ENCODE measurements at places on chromosomes 7 and 10.
A peak's percentile ranks its signal among the peaks of the same experiment; 100 is the strongest.

DNA sequence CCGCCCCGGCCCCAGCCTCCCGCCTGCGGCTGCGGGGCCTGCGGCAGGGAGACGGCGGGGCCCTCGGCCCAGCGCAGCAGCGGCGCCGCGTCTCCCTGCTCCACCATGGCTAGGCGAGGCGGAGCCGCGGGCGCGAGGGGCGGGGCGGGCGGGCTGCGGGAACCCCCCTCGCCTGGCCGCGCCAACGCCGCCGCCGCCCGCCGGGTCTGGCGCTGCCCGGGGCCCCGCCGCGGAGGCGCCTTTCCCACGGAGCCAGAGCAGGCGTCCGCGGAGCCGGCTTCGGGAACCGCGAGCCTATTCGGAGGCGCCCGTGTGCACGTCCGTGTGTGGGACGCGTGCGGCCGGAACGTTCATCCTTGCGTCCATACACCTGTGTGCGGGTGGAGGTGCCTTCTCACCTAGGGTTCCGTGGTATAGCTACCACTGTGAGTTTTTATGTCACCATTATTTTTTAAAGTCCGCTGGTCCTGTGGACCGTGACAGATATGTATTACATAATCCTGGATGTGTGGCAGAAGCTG is at the start of gene DENND11:
TSS of gene DENND11 (minus strand) at position 120 of the 521 bp plus-strand sequence. CDS start at position 107, 13 bp downstream.
- peak within 1 kb of the TSS; percentile 79 for H3K4me3 ChIP-seq
- peaks cover 30% of the 10 kb centered on the region for H3K27me3 ChIP-seq
- peaks cover 30% of the 10 kb centered on the region for H3K4me1 ChIP-seq
- peak; percentile 52 for DNase-seq

DNA sequence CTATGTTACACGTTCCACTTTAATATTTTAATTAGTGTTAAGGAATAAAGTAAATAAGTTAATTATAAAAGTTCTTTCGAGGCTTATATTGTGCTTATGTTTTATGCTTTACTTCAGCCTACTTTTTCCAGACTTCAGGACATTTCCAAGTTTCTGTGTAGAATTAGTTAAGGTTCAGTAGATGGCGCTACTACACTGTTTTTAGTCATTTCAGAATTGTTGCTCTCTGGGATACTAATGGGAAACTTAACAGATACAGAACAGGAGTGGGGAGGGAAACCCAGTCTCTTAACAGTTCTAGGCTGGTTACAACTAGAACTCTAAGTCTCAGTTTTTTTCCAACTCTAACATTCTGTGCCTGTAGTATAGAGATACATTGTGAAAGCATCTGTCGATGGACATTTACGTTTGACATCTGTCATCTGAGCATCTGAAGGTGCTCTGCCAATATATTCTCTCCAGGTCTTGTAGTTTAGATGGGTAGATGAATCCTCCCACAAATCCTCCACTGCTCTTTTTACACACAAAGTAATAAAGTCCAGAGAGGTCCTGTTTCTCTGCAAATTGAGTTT is 56.8 kb upstream of the FAM171A1 start:
- H3K4me3 ChIP-seq, result no peak overlapping the region
- no peak for DNase-seq
- no peaks in the 10 kb centered on the region for H3K36me3 ChIP-seq
- H3K27me3 ChIP-seq, result no peaks in the 10 kb centered on the region
- H3K27ac ChIP-seq, result no peak overlapping the region

DNA sequence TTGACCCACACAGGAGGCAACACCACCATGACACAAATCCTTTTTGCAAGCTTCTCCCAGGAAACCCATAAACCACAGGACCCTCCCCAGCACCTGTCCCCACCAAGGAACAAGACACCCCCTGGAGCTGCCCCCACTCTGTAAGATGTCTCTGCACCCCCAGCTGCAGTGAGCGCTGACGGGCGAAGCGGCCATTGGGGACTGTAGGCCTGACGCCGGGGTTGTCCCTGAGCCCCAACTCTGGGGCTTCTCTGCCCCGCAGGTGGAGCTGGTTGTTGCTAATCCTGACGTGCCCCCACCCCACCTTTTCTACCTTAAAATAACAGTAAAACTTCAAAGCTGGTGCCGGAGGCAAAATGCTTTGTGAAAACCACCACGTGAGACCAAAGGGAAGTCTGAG is 94.7 kb upstream of the PPP2R2D start:
- peak; percentile 11 for DNase-seq
- H3K4me3 ChIP-seq, result no peak overlapping the region
- H3K27ac ChIP-seq, result no peak overlapping the region
- no peaks in the 10 kb centered on the region for H3K36me3 ChIP-seq
- H3K27me3 ChIP-seq, result no peaks in the 10 kb centered on the region
- no peaks in the 10 kb centered on the region for H3K4me1 ChIP-seq

GRCh38 chr7:4888161-4888560 is 4.6 kb upstream of the RADIL start:
- H3K4me1 ChIP-seq, result no peaks in the 10 kb centered on the region
- H3K36me3 ChIP-seq, result no peaks in the 10 kb centered on the region
- no peak overlapping the region for H3K4me3 ChIP-seq
- peaks cover 10% of the 10 kb centered on the region for H3K27me3 ChIP-seq
- DNase-seq, result no peak

GRCh38 chr10:58044072-58044471 is 223.6 kb downstream of the IPMK start:
- no peaks in the 10 kb centered on the region for H3K27me3 ChIP-seq
- no peaks in the 10 kb centered on the region for H3K4me1 ChIP-seq
- no peaks in the 10 kb centered on the region for H3K36me3 ChIP-seq
- no peak overlapping the region for H3K27ac ChIP-seq

DNA sequence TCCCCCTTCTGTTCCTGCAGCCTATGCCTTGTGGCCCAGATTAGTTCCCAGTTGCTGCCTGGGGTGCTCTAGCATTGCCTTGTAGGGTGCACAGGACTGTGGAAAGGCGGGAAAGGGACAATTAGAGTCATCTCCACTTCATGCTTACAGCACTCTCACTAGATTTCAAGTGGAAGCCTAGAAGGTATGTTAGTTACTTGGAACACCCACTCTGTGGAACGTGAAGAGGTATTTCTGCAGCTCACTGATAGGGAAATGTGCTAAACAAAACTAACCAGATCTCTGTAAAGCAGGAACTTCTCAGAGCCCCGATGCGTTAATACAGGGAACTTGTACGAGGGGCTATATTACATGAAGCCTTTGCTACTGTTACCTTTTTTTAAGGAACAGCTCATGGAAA is 19.4 kb downstream of the STMP1 start:
- H3K4me3 ChIP-seq, result no peak overlapping the region
- H3K4me1 ChIP-seq, result peaks cover 15% of the 10 kb centered on the region
- no peak for DNase-seq
- peaks cover 5% of the 10 kb centered on the region for H3K36me3 ChIP-seq

DNA sequence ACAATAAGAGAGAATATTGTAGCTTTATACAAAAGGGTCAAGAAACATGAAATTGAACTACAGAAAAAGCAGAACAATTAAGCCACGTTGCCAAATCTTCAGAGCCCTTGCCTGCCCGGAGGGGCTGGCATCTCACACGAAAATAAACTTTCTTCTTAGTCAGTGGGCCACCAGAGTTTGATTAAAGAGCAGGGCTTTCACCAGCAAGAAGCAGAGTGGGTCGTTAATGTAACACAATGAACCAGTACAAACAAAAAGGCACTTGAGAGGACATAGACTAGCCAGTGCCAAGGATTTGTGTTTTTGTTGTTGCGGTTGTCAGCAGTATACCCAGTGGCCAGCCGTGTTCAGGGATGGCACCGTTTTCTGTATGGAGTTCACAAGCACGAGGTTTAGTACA is 155.4 kb downstream of the NRP1 start:
- H3K27me3 ChIP-seq, result peaks cover 6% of the 10 kb centered on the region
- H3K4me1 ChIP-seq, result peaks cover 4% of the 10 kb centered on the region
- DNase-seq, result no peak
- no peak overlapping the region for H3K27ac ChIP-seq
- H3K4me3 ChIP-seq, result no peak overlapping the region

DNA sequence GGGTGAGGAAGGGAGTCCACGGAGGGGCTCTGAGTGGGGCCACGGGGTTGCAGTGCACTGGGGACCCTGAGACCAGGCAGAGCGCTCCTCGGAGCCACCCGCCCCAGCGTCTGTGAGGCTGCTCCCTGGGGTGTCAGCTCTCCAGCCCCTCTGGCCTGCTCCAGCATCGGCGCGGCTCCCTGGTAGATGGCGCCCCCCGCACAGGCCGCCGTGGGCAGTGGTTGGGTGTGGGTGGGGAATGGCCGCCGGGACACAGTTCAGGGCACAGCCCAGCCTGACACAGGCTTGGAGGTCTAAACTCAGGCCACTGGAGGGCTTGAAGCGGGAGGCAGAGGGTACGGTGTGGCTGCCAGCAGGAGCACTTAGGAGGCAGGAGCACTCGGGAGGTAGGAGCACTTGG is 222.6 kb upstream of the PPP2R2D start:
- H3K4me3 ChIP-seq, result no peak overlapping the region
- H3K36me3 ChIP-seq, result no peaks in the 10 kb centered on the region
- H3K4me1 ChIP-seq, result no peaks in the 10 kb centered on the region
- DNase-seq, result no peak

- no peaks in the 10 kb centered on the region for H3K27me3 ChIP-seq
- no peak overlapping the region for H3K4me3 ChIP-seq
- peaks cover 2% of the 10 kb centered on the region for H3K36me3 ChIP-seq
- DNase-seq, result no peak
- H3K27ac ChIP-seq, result no peak overlapping the region
Observed at GRCh38 chr7:30068117-30068516, 39.9 kb downstream of the PLEKHA8 start.

- no peak overlapping the region for H3K4me3 ChIP-seq
- peaks cover 18% of the 10 kb centered on the region for H3K4me1 ChIP-seq
- no peaks in the 10 kb centered on the region for H3K27me3 ChIP-seq
- H3K36me3 ChIP-seq, result no peaks in the 10 kb centered on the region
Observed at GRCh38 chr7:157622408-157623205, 285.8 kb downstream of the DNAJB6 start.

GRCh38 chr10:4337563-4337962 is 488.4 kb upstream of the AKR1E2 start:
- H3K4me1 ChIP-seq, result no peaks in the 10 kb centered on the region
- H3K36me3 ChIP-seq, result no peaks in the 10 kb centered on the region
- DNase-seq, result no peak
- H3K27ac ChIP-seq, result no peak overlapping the region
- no peak overlapping the region for H3K4me3 ChIP-seq

- peaks cover 10% of the 10 kb centered on the region for H3K27me3 ChIP-seq
- H3K27ac ChIP-seq, result no peak overlapping the region
- no peaks in the 10 kb centered on the region for H3K36me3 ChIP-seq
- no peak overlapping the region for H3K4me3 ChIP-seq
- H3K4me1 ChIP-seq, result no peaks in the 10 kb centered on the region
Observed at GRCh38 chr7:86925221-86925620, 134.2 kb downstream of the ELAPOR2 start.

DNA sequence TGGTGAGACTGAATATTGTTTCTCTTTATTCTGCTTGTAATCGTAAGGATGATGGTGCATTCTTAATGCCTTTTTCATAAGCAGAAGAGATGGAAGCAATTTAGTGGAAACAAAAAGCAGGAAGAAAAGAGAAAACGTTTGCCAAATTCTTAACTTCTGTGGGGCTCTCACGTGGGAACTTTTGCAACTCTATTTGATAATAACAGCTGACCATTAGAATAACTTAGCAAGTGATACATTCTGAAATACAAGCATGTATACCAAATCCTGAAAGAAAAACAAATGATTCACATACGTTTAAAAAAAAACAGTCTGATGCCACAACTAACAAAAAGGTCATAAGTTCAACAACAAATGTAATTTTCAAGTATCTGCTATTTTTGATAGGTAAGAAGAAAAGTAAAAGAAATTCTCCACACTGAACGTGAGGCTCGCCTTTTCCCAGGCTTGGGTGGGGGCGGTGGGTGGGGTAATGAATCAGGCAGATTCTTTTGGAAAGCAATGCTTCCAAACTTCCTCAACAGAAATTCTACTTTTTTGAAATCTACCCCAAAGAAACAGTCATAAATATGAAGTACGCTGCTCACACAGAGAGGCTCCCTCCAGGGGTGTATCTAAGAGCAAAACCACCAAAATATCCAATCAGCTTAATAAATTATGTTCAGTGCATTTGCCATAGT is 446.2 kb upstream of the MGMT start:
- H3K4me1 ChIP-seq, result no peaks in the 10 kb centered on the region
- no peaks in the 10 kb centered on the region for H3K36me3 ChIP-seq
- no peak for DNase-seq
- no peaks in the 10 kb centered on the region for H3K27me3 ChIP-seq
- H3K27ac ChIP-seq, result no peak overlapping the region
- no peak overlapping the region for H3K4me3 ChIP-seq

Measured in activated CD4-positive, alpha-beta memory T cell treated with anti-CD3 and anti-CD28 coated beads, Interleukin-2, amount 10 ng/mL, durations not matched to agents 7 days and 5 days (primary cell).